Panc1 (cell line): ENCODE measurements at places on chromosomes 12 and 14. TPM values are rescaled to one million over a fixed set of nuclear protein-coding genes. Genes with fewer than 3 reads are reported as not detected.

CLEC4D gene
- not detected for total RNA-seq

IFNG-AS1 gene
- total RNA-seq = not detected

DDN gene
- total RNA-seq = 0.51 TPM

SRGAP1 gene
- 26.8 TPM for total RNA-seq

C12orf56 gene
- 2.8 TPM for total RNA-seq

GPRC5A gene
- 648 TPM for total RNA-seq

PPP1R13B gene
- 19.0 TPM for total RNA-seq

DIO2 gene
- 0.05 TPM for total RNA-seq

GRCh38 chr12:67647181-67647798, 1.3 kb upstream of the DYRK2 start:
- DNase-seq = no peak

DNA sequence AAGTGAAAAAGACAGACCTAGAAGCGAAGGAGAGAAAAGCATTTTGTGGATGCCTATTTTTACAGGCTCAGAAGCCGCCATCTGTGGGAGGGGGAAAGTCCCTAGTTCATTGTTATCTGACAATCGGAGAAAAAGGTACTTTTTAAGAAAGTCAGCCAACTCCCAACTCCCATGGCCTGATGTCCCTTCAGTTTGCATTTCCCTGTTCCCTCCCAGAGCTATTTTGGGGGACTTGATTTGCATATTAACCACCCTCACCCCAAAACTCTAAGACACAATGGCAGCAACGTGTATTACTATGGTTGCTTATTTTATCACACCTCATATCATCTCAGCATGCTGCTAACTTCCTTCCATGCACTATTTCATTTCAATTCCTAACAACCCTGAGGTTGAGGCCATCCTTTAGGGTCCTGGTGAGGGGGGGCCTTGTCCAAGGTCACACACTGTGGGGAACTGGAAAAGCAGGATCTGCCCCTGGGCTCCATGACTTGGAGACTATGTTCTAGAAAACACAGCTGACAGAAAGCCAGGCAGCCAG, 18.7 kb downstream of the HVCN1 start:
- no peak for DNase-seq

- DNase-seq = no peak
Observed at GRCh38 chr12:132124766-132125425, 19.2 kb downstream of the DDX51 start.

GRCh38 chr12:23889069-23889440, 60.4 kb downstream of the SOX5 start:
- DNase-seq = no peak

DNA sequence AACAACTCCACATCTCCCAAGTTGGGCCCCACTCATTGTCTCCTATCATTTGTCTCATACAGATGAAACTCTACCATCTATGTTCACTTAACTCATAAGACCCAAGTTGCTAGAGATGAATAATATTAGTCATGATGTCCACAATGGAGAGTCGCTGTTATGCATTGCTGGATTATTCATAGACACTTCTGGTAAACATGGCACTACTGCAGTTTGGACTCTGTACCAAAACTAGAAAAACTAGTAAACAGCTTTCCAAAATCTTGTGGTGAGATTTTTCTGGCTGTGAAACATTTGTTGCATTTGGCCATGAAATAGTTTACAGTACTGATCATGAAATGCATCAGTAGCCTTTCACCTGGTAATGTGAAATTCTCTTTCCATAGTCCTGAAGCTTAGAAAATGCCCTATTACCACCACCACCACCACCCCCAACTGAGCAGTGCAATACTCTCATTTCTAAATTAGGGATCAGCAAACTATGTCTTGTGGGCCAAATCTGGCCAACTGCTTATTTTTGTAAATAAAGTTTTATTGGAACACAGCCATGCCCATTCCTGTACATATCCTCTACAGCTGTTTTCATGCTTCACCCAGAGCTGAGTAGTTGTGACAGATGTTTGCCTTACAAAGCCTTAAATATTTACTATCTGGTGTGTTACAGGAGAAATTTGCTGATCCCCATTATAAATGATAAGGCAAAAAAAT, 236.5 kb downstream of the DPF3 start:
- DNase-seq = no peak

DNA sequence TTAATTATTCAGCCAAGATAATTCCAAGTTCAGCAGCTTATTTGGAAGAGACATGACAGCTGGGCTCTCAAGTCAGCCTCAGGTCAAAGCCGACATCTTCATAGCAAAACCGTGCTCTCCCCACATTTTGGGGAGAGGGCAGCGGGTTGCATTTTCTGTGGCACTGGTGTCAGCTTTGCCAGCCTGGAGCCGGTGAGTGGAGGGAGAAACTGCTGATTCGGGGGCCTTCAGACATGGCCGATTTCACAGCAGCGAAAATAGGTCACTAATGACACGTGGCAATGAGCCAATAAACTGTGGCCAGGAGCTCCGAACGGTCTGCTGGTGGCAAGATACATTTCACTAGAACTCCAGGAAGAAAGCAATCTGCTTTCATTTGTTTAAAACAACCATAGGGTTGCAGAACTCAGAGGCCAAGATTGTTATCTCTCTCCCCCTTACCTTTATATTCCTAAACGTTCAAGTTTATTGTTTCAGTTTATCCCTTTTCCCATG, 173.2 kb downstream of the CAND1 start:
- no peak for DNase-seq

DNA sequence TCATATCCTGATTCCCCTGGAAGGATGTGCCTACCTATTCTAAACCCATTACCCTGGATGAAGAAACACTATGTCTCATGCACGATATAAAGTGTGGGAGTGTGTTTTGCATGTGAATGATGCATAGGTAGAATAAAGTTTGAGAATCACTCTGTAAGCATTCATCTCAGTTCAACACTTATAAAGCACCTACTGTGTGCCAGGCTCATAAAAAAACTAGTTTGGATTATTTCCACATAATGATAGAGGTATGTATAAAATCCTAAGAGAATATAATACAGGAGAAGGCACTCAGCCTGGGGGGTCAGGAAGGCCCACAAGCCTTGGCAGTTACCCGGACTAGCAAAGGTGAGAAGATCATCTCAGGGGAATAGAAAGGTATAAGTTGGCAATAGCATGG, 41.1 kb upstream of the BCL2L14 start:
- DNase-seq = no peak

DNA sequence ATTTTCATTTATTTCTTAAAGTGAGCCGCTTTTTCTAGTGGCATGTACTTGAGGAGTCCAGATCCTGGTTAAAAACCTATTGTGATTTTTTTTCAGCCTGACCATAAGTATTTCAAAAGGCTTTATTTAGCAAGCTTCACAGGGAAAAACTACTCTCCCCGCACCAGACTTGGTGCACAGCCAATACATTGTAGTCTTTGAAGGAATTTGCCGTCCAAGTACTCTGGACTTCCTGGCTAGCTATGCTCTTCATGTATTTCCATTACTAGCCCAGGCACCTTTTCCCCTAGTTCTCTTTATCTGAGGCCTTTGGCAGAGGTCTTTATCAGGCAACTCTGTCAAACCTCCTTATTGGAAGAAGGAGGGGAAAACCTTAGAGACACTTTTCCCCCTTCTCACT, 234.7 kb downstream of the CCDC91 start:
- DNase-seq = no peak

GRCh38 chr14:61345151-61345482, 23.7 kb downstream of the PRKCH start:
- no peak for DNase-seq

DNA sequence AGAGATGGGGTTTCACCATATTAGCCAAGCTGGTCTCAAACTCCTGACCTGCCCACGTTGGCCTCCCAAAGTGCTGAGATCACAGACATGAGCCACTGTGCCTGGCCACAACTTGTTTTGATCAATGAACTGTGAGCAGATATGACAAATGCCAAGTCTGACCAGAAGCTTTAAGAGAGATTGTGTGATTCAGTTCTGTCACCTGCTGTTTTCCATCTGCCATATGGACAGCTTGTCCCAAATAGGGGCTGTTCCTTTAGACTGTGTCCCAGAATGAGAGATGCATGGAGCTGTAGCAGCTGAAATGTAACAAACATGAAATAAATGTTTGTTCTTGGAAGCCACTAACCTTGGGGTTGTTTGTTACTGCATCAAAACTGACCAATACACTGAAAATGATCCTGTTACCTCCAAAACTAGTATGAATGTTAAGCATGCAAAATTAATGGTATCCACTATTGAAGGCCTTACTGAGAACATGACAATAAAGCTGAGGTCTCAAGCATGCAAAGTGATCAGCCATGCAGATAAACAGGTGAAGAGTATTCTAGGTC, 65.9 kb upstream of the MED13L start:
- DNase-seq = no peak

DNA sequence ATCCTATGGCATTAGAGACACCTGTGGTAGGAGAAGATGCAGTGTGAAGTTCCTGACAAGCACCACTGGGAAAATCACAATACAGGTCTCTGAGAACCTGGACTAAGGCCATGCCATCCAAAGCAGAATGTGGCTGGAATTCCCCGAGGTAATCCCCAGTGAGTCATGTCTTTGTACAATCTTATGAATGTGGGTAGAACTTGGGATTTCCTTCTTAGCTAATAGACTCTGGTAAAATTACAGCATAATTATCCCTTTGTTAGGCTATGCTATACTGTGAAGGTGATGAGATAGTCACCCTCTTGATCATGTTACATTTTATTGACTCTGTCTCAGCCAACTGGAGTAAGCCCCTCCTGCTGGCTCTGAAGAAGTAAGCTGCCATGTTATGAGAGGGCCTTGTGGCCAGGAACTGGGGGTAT, 224.3 kb upstream of the DCN start:
- no peak for DNase-seq

DNA sequence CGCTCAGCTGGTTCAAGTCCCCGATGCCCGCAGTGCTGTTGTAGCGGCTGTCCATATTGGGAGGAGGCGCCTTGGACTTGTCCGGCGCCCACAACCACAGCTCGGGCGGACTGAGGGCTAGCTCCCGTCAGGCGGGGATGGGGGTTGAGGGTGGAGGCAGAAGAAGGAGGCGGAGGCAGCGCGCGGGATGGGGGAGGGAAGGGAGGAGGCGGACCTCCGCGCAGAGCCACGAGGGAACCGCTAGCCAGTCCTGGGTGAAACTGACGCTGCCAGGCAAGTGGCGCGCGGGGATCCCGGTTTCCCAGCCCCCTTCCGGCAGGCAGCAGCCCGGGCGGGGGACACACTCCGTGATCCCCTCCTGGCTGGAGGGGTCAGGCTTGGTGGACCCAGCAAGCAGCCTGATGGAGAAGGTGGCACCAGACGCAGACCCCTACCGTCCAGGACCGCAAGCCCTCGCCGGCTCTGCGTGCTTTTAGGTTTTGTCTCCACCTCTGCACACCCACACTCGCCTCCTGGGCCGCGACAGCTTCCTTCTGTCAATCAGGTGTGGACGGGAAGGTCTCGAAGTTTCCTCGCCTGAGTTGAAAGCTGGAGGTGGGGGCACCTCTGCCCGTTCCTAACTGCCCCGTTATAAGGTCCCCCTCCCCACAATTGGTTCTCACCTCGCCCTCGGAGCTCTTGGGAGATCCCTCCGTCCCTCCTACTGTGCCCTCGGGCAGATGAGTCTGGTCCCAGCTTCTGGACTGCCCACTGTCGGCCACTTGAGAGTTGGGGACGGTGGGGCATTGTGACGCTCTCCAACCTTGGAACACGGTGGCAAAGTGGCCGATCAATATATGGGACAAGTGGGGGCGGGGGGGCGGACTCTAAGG, at the start of gene CPNE8:
Gene CPNE8 (minus strand): TSS at position 112 of the 872 bp plus-strand sequence. CDS start 57 bp downstream, at position 55.
- peak; percentile 57 for DNase-seq

DNA sequence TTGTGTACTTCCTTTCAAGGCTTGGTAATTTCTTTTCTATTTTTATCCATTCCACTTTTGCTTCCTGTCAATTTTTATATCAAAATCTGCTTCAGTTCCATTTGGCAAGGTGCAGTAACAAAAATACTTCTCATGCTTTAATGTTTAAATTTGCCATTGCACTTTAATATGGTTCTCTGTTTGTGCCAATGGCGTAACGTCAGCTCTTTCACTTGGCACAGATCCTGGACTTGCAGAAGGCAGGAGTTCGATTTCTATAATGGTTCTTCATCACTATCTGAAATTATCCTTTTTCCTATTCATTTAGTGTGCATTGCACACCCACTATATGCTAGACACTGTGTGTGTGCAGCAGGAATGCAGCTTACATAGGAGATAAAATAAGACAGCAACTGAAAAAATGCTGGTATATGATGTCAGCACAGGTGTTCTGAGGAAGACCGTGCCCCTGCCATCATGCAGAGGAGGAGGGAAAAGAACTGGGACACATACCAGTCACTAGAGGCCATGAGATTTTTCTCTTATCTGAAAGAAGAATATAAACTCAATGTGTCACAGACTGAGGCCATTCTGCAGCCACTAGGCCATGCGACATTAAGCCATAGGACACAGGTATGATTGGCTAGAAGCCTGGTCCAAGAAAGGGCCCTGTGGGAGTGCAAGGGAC, 298.2 kb downstream of the RPAP3 start:
- no peak for DNase-seq

GRCh38 chr14:104119488-104120251, 18.7 kb upstream of the KIF26A start:
- DNase-seq = no peak

DNA sequence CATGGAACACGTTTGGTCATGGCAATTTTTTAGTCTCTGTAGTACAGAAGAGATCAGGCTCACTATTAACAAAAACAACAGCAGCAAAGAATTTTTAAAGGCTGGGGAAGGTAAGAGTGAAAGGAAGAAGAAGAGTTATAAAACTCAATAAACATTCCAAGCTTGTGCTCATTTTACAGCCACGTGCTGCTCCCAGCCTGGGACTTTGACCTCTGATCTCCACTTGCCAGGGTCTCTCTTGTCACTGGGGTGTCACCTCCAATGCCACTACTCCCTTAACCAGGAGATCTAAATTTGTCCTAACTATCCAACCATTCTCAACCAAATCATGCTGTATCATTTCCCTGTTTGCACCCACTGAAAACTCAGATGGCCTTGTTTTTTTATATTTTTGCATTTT, 605.1 kb downstream of the VRK1 start:
- DNase-seq = no peak

- DNase-seq = no peak
Observed at GRCh38 chr12:29103539-29103974, 45.5 kb upstream of the FAR2 start.

DNA sequence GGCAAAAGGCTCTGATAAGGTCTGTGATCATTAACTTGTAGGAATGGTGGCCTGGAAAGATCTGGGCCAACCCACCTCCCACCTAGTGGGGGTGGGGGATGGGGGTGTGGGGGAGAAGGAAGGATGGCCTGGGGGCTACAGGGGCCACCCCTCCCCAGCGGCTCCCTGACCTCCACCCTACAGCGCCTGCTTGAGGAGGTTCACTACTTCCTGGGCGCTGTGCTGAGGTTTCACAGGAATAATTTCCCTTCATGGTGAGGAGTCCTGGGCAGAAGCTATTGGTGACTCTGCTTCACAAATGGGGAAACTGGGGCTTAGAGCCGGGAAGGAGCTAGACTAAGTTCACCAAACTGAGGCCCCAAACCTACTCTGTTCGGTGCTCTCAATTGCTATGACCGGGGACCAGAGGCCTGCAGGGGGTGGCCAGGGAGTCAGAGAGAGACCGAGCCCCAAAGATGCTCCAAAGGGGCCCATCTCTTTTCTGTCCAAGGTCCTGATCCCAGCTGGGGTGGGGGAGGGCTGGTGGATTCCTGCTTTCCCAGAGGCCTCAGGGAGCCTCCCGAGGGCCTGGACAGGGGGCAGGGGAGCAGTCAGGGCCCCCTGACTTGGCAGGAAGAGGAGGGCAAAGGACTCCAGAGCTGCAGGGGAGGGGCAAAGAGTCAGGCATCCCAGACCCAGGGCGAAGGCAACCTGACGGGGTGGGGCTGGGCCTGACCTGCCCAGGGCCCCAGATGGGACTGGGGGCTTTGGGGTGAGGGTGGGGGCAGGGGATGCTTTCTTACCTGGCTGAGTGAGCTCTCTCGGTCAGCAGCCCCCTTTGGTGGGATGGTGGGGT, 1.7 kb downstream of the HNF1A start:
- DNase-seq = no peak

GRCh38 chr12:76688631-76689030, 75.3 kb upstream of the ZDHHC17 start:
- no peak for DNase-seq
